Stimulated activated CD8-positive, alpha-beta memory T cell treated with anti-CD3 and anti-CD28 coated beads, Interleukin-15, amount 100 ng/mL, for 4 hours (primary cell): ENCODE measurements at places on chromosomes 4 and X.

DNA sequence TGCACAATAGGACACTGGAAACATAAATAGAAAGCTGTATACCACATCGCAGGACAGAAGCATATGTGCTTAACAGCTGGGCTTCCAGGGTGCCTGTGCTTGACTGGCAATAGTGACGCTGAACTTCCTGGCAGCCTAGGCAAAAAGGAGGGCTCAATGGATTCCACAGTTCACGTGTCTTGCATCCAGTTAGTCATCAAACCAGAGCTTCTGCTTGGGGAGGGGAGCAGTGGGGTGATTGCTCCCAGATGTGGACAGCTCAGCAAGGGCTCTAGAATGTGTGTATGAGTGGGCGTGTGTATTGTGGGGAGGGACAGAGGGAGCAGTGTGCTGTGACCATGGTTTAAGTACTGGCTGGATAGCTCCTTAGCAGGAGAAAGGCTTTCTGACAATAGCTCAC, 2.3 kb downstream of the PRRG3 start:
- DNase-seq: no peak

DNA sequence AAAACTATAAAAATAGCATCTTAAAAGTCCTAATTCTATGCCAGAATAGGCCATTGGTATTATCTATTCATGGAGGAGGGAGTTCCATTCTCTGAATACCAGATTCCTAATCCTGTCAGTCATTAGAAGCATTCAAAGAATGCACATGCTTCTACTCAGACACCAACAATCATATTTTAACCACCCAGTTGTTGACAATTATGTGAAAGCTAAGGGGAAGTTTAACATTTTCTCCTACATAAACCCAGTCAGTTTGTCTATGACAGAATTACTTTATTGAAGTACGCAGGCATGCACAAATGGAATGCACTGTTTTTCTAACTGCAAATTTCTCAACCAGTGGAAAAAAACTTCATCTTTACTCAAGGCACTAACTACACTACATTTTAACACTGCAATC, 69.6 kb upstream of the MTNR1A start:
- DNase-seq: no peak

- no peak for DNase-seq
These were observed 21.1 kb downstream of the NOP14 start for GRCh38 chr4:2942037-2942531.

DNA sequence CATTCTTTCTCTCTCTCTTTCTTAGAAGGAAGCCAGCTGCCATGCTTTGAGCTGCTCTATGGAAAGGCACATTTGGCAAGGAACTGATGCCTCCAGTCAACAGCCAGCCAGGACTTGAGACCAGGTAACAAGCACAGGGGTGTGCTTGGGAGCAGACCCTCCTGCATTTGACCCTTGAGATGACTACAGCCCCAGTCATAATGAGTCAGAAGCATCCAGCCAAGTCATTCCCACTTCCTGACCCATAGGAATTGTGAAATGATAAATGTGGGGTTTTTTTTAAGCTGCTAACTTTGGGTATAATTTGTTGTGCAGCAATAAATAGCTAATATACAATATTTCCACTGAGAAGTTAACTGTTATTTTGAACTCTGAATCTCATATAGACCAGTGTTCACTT, 446.9 kb downstream of the GRXCR1 start:
- no peak for DNase-seq

GRCh38 chr4:169582203-169582602, 30.2 kb downstream of the NEK1 start:
- no peak for DNase-seq

GRCh38 chr4:124685851-124686250, 26.7 kb downstream of the ANKRD50 start:
- no peak for DNase-seq

- no peak for DNase-seq
These were observed 28.8 kb upstream of the SCOC start for GRCh38 chr4:140344621-140345020.

- no peak for DNase-seq
These were observed 48.2 kb downstream of the STK26 start for GRCh38 chrX:132071254-132071653.

- DNase-seq: no peak
These were observed 17.0 kb upstream of the HPF1 start for GRCh38 chr4:169774466-169775445.

DNA sequence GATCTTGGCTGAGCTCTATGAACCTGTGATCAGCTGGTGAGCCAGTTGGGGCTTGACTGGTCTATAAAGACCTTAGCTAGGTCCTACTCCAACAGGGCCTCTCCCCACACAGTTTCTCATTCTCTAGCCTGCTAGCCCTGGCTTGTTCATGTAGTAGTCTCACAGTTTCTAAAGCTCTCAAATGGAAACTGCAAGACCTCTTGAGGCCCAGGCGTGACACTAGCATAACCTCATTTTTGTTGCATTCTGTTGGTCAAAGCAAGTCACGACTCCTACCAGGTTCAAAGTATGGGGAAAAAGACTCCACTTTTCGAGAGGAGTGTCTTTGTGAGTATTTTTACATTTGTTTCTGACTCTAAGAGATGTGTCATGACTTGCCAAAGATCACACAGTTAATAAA, 50.9 kb downstream of the CEP44 start:
- DNase-seq: no peak

DNA sequence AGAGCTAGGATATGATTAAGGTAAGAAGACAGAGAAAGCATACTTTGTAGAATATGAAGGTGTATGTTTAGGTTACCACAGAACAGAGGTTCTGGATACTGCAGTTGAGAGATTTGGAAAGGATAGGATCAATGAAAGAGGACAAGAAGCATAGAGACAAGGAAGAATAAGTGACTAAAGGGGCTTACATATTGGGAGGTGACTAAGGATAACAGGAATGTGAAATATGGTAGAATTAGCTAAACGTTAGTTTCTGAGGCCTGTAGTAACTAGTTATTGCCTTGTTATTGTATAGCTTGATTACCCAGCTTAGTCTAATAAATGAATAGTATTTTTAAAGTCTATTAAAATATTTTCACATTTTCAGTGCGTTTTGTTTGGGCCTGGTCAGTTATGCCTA, 38.2 kb downstream of the CENPI start:
- no peak for DNase-seq

DNA sequence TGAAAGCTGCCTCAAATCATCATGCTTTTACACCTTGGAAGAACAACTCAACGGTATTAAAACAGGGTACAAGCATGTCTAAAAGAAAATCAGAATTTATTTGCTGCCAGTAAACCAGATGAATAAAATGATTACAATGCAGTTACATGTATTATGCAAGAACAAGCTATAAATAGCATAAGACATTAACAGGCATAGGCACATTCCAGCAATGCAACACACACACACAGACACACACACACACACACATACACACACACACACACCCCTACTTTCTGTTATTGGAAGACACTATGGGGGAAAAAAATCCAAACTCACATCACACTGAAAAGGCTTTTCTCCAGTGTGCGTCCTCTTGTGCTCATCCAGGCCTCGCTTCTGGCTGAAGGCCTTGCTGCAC, 212.5 kb downstream of the PRDM5 start:
- no peak for DNase-seq

DNA sequence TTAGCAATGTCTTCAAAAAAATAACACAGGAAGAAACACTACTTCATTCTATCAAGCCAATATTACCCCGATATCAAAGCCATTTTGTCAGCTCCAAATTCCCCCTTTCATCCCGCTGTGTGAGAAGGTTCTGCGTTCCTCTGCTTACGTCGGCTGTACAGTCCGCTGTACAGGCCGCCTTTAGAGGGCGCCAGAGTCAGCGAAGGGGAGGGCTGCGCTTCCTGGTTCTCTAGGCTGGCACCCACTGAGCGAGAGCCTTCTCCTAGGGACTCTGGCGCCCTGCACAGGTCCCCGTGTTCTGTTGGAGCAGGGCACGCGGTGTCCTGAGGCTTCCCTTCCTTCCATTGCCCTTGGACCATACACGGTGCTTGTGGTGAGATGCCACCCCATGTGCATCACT, 25.3 kb upstream of the CT45A1 start:
- no peak for DNase-seq

DNA sequence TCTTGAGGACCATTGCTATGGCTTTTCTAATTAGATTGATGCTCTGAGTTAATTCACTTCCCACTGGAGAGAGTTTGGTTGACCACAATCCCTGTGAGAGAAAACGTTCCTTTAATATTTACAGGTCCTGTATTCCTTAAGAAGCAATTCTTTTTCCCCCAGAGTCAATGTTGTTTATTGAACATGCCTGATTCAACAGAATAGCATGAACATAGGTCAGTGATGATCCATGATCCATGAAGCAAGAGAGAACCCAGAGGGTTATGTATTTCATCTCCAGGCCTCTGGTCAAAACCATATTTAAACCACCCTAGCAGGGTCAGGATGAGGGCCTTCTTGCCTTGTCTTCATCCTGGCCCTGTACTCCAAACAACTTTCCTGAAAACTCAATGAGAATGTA, 39.4 kb upstream of the EFHC2 start:
- DNase-seq: no peak

DNA sequence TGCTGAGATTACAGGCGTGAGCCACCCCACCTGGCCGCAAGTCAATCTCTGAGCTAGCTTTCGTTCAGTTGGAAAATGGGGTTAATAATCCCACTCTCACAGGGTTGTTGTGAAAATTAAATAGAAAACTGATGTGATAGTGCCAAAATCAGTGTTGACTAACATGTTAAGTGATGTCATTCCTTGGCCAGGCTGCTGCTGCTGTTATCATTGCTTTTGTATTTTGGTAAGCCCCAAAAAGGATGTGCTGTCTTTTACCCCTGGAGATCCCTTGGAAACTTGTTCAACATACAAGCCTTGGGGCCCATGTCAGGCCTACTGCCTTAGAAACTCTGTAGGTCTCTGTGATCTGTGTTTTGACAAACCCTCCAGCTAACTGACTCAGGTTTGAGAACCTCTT, 106.3 kb downstream of the AFF1 start:
- DNase-seq: no peak

- DNase-seq: no peak
These were observed 164.0 kb downstream of the RNF150 start for GRCh38 chr4:140969296-140969695.

DNA sequence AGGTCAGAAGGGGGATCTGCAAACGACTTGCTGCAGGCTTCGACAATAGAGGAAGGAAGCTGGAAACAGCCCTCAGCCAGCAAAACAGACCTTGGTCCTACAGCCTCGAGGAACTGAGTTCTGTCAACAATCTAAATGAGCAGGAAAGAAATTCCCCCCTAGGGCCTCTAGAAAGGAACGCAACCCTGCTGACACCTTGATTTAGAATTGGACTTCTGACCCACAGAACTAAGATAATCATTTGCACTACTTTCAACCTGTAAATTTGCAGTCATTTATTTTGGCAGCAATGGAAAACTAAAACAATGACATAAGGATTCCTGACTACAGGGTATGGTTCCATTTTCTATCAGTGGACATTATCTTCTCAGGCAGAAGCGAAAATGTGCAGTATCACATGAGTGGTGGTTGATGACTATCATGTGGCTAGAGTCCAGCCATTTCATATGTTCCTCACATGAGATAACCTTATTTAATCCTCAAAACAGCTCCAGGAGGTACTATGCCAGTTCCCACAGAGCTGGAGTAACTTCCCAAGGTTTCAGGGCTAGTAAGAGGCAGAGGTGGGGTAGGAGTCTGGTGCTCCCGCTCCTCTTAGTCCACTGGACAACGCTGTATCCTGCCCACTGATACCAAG, 61.6 kb downstream of the SAT1 start:
- no peak for DNase-seq

- DNase-seq: no peak
These were observed 152.8 kb downstream of the ADGRA3 start for GRCh38 chr4:22363036-22363435.

DNA sequence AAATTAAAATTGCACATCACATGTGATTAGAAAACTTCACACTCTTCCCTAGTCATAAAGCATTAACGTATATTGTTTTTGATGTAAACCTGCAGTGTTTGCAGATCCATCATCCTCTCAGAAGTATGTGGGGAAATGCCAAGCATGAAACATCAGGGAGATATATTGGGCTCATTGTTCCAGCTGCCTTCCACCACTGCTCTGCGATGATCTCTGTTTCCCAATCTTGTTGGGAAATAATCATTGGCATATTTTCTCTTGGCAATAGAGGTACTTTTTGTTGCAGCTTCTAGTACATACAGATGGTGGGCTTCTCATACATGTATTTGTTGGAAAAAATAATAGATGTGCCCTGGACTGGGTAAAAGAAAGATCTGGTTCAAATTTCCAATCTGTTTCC, 466.3 kb upstream of the HS3ST1 start:
- DNase-seq: no peak

- DNase-seq: no peak
These were observed 24.1 kb upstream of the SMPX start for GRCh38 chrX:21781976-21782375.

DNA sequence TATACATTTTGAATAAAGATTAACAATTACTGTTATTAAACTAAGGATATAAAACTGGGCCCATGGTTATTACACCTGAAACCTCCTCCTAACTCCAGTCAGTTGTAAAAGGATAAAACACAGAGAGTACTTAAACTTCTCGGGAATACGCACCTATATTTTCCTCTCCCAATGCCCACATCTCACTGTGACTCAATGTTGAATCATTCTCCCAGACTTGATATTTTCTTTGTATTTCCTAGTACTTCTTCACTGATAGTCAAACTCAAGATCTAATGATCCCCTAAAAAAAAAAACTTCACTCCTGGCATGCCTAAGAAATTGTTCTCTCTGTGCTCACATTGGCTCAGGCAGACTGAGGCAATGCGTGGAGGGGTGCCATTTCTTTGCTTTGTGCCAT, 212.5 kb upstream of the DKK2 start:
- DNase-seq: no peak

GRCh38 chrX:134725103-134725690, 66.9 kb upstream of the PLAC1 start:
- no peak for DNase-seq

DNA sequence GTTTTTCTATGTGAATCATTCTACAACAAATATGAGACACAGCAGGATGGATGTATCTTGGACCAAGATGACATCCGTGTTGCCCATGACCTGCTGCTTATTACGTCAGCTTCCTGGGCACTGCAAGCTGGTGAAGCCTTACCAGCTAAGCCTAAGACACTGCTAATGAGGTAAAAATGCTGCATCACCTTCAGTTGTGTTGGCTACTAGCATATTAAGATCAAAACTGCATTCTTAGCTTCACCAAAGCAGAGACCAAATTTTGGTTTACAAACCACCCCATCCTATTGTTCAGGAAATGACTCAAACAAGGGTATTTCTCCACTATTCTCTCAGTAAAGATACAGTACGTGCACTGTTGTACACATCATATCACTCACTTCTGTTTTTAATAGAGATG, 50.3 kb downstream of the MAML3 start:
- no peak for DNase-seq

GRCh38 chr4:37453999-37454800, 209.7 kb downstream of the NWD2 start:
- no peak for DNase-seq

- DNase-seq: peak; percentile 26
These were observed at the start of gene SCML2 for GRCh38 chrX:18354369-18355223. Gene SCML2 (minus strand): TSS chrX:18354688. CDS start chrX:18334071, 20,617 bp downstream.

GRCh38 chrX:143757887-143758286, 37.3 kb upstream of the SPANXN2 start:
- DNase-seq: no peak

GRCh38 chr4:138243369-138243768, 1.2 kb upstream of the SLC7A11 start:
- DNase-seq: no peak
